Psoas muscle (tissue), 8 donors: ENCODE measurements at places on chromosomes 5 and 9. TPM values are rescaled to one million over a fixed set of nuclear protein-coding genes. Genes with fewer than 3 reads are reported as not detected.

ST8SIA4 gene
- 1.6 TPM for total RNA-seq

SLC36A2 gene
- 14.5 TPM for total RNA-seq

ACOT12 gene
- total RNA-seq, result not detected

LSM11 gene
- 1.7 TPM for total RNA-seq

HMHB1 gene
- total RNA-seq, result not detected

PPP3R2 gene
- not detected for total RNA-seq

CATSPER3 gene
- total RNA-seq, result 1.0 TPM

FGF18 gene
- 0.66 TPM for total RNA-seq

LRRC70 gene
- 0.64 TPM for total RNA-seq

FLT4 gene
- 3.5 TPM for total RNA-seq

LCN12 gene
- total RNA-seq, result 0.38 TPM

TRIM14 gene
- total RNA-seq, result 2.5 TPM

BTNL9 gene
- total RNA-seq, result 10.4 TPM

GRCh38 chr5:147474140-147474539, 35.7 kb downstream of the DPYSL3 start:
- DNase-seq, result no peak

GRCh38 chr9:91690540-91691249, 259.3 kb downstream of the ROR2 start:
- DNase-seq, result no peak

GRCh38 chr5:28807195-28807729, 1768.9 kb upstream of the CDH9 start:
- DNase-seq, result no peak

- DNase-seq, result no peak
These were observed 109.3 kb downstream of the JAKMIP2 start for GRCh38 chr5:147673266-147673665.

- no peak for DNase-seq
These were observed 42.0 kb downstream of the ERMP1 start for GRCh38 chr9:5790923-5791322.

GRCh38 chr5:81787474-81788242, 36.8 kb upstream of the SSBP2 start:
- DNase-seq, result no peak

DNA sequence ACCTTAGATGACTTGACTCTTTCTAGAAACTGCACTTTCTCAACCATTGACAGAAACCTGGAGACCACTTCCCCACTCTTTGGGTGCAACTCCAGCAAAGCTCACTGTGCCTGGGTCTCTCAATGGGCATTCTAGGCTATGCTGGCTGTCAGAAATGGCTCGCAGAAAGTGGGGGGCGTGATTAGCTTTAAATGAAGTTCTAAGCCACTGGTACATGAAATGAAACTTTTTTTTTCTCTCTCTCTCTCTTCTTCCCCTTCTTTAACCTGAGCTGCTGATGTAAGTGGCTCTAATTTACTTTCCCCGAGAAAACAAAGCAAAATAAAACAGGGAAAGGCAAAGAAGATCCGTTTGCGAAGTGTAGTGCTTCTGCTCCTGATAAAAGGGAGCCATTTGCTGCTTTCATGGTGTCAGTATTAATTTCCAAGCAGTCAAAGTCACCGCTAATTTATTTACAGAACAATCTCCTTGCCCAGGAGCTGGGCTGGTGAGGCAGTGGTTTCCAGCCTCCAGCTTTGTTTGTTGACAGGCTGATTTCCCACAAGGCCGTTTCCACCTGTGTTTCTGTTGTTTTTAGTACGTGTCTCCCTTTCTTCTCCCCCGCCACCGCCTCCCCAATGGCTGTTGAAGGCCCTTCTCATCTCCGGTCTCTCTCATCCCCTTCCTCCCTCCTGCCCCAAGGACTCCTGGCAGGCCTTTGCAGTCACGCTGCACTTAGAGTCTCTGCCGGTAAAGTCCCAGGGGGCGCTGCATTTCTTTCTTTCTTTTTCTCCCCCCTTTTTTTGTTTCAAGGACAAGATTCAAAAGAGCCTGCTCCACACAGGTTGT, 422.9 kb downstream of the EBF1 start:
- no peak for DNase-seq

DNA sequence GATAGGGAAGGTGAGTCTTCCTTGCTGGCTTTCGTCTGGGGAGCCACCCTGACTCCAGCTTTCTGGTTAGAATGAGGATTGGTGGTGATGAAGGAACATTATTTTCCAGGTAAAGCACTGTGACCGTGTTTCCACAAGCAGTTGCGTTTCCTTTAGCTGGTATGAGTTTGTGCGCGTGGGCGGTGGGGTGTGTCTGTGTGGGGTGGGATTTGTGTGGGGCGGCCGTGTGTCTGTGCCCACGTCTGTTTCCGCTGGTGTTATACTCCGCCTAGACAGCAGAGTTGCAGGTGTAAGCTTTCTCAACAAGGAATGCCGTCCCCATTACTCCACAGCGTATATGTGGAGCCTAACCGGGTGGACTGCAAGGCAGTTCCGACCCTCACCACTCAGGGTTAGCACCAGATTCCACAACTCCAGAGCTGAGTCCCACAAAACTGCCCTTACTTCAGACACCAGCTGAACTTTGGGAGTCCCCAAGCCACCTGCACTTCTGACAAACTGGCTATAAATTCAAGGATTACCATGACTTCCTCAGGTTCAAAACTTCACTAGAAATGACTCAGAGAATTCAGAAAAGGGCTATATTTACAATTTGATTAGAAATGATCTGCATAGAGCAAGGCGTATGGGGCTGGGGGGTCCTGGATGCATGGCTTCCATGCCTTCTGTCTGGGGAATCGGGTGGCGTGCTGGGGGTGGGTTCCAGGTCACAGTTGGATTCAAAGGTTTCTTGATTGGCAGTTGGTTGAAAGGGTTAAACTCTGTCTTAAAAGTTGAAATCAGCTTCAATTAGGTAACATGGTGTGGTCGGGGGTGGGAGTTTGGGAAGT, 29.8 kb downstream of the PROP1 start:
- no peak for DNase-seq

DNA sequence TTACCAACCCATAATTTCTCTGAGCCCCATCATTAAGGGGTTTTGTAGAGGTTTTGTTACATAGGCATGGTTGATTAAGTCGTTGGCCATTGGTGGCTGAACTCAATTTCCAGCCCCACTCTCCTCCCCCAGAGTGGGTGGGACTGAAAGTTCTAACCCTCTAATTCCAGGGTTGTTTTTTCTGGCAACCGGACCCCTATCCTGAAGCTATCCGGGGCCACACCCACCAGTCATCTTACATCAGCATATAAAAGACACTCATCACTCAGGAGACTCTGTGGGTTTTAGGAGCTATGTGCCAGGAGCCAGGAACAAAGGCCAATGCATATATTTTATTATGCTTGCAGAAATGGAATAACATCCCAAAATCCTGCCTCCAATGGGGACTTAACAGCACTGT, 186.0 kb downstream of the NXNL2 start:
- DNase-seq, result no peak

DNA sequence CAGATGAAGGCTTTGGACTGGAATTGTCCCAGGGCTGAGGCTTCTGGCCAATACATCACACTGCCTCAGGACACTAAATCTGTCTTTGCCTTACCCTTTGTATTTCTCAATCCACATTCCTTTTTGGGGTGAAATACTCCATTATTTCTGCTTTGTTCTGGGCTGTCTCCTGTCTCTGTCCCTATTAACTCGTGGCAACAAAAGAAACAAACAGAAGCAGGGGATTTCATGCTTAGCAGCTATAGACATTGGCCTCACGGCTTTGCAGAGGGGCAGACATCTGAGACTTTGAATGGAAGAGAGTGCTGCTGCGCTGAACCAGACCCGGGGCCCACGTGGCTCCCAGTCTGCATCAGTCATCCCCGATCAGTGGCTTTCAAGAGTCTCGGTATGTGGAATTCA, 129.7 kb downstream of the ARL15 start:
- DNase-seq, result no peak

DNA sequence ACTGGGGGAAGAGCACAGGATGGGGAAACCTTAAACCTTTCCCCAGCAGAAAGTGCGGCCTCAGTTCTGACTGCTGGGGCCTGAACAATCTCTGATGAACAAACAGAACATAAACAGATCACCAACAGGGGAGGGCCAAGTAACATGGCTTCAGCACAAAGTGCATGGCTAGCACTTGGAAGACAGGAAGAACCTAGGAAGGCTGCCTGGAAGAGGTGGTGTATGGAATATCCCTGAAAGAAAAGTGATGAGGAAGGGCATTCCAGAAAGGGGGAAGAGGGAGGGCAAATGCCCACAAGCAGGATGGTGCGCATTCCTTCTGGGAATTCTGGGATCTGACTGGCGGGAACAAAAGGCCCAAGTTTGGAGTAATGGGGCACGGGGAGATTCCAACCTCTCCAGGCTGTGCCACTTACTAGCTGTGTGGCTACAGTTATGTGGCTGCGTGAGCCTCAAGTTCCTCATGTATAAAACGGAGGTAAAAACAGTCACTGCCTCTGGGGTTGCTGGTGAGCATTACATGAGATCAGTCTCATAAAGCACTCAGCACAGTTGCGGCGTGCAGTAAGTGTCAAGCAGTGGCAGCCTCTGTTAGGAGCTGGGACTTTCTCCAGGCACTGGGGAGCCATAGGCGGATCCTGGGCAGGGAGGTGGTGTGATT, 1.6 kb downstream of the PDGFRB start:
- no peak for DNase-seq

DNA sequence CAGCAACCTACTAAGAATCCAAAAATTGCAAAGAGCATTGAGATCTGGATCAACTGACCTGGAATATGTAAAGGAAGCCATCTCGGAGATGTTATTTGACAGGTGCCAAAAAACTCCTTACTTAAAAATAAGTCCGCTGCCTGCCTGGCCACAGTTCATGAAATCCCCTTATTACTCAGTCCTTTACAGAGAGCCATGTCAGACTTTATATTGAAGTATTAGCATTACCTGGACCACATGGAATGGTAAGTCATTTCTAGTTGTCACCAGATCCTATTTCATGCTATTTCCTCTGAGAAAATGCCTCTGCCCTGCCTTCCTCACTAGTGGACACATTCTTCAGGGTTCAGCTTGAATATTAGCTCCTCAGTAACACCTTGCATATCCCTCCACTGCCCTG, 115.7 kb downstream of the DEPDC1B start:
- no peak for DNase-seq

GRCh38 chr5:170080786-170081445, 24.8 kb upstream of the FOXI1 start:
- no peak for DNase-seq

- DNase-seq, result no peak
These were observed 10.6 kb downstream of the MYOZ3 start for GRCh38 chr5:150671509-150672236.

DNA sequence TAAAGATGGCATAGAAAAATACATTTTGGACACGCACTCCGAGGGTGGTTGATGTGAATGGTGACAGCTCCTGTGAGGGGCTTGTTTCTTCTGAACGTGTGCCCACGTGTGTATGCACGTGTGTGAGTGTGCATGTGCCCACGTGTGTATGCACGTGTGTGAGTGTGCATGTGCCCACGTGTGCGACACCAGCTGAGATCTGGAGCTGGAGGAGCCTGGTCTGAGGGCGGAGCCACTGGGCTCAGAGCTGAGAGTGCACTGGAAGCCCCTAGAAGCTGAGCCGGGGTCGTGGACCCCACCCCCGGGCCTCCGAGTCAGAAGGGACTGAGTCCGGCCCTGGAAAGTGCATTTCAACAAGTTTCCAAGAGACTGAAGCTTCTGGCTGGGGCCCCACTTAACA, 282.5 kb upstream of the IRX4 start:
- DNase-seq, result no peak

- DNase-seq, result no peak
These were observed 106.7 kb downstream of the NXNL2 start for GRCh38 chr9:88641456-88642240.

DNA sequence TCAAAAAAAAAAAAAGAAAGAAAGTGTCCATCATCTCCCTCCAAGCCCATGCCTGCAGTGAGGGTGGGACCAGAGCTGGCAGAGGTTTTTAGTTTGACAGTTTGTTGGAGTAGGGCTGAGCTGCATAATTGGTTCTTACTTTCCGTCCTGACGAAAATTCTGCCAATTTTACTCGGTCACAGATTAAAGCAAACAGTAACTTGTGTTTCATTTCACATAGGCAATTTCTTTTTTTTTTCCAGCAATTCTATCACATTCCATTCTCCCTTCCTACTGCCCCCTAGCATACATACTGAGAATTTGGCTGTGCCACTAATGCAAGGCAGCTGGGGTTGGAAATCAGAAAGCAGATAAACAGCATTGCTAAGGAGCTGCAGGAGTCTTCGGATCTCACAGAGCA, 132.4 kb downstream of the FRMD3 start:
- no peak for DNase-seq

- DNase-seq, result peak; percentile 53
These were observed 8.7 kb downstream of the SERINC5 start for GRCh38 chr5:80246995-80247729.

DNA sequence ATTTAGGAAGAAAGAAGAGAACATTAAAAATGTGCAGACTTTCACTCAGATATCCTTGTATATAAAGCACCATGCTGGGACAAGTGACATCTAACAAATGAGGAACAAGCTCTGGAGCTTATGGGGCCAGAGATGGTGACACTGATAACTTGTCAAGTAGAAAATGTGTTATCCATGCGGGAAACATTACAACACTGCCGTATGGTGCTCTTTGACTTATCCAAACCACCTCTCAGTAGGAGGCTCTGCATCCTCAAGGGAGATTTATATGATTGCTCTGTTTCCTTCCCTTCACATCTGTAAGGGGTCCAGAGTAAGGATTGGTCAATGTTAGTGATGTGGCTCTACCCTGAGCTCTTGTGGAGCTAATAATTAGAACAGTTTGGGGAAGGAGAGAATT, 23.5 kb downstream of the KCTD16 start:
- DNase-seq, result no peak

- DNase-seq, result no peak
These were observed 28.5 kb downstream of the NFIL3 start for GRCh38 chr9:91395106-91395552.

GRCh38 chr5:149298842-149299404, 27.3 kb downstream of the AFAP1L1 start:
- DNase-seq, result no peak
